Femur (tissue), 1 donor: ENCODE measurements at places on chromosomes 6 and 20.
A peak's percentile ranks its signal among the peaks of the same experiment; 100 is the strongest.

DNA sequence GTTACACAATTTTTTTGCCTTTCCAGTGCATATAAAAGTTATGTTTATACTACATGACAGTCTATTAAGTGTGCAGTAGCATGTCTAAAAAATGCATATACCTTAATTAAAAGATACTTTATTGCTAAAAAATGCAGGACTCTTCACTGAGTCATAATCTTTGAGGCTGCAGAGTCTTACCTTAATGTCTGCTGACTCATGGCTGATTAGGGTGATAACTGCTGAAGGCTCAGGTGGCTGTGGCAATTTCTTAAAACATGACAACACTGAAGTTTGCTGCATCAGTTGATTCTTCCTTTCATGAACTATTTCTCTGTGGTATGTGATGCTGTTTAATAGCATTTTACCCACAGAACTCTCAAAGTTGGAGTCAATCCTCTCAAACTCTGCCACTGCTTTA is 19.1 kb downstream of the ZSCAN23 start:
- no peak for DNase-seq

- no peak for DNase-seq
These were observed 17.2 kb downstream of the GDAP1L1 start for GRCh38 chr20:44264287-44264686.

DNA sequence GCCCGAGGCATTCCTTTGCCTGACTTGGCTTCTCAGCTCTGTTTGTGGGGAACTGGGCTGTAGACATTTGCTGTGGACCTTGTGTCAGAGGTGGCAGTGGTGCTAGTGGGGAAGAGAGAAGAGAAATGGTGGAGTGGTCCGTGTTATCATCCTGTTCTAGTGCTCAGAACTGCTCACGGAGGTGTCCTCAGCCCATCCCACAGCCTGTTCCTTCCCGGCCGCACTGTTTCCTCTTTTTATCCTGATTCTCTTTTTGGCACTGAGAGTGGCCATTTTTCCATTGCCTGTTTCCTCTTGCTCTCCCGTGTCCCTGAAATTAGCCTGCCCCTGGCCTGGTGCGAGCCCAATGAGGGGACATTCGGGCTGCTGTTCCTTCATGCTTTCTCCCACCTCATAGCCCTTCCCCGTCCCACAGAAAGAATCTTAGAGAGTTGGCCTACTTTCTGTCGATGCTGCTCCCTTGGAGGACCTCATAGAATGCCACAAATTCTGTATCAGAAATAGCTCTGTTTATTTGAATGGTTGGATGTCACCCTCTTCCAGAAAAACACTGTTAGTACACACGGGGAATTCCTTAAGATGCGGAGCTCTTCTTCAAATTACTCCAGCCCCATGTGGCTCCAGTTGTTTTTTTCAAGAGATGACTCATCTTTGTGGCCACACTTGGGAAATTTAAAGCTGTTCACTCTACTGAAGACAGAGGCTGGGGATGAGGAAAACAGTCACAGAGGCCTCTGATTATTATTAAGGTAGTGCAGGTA is 26.1 kb downstream of the FARS2 start:
- DNase-seq: no peak

DNA sequence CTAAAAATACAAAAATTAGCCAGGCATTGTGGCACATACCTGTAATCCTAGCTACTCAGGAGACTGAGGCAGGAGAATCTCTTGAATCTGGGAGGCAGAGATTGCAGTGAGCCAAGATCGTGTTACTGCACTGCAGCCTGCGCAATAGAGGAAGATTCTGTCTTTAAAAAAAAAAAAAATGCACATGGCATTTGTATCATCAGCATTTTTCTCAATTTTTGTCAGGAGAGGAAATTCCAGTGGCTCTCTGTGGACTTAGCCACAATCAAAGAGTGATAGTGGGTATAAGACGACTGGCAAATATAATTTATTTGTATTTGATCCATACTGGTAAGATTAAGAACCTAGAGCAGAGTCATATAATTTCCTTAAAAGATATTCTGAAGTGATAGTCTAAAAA is 28.6 kb downstream of the DEFB114 start:
- DNase-seq: no peak

- no peak for DNase-seq
These were observed 59.4 kb upstream of the BACH2 start for GRCh38 chr6:90356012-90356421.

DNA sequence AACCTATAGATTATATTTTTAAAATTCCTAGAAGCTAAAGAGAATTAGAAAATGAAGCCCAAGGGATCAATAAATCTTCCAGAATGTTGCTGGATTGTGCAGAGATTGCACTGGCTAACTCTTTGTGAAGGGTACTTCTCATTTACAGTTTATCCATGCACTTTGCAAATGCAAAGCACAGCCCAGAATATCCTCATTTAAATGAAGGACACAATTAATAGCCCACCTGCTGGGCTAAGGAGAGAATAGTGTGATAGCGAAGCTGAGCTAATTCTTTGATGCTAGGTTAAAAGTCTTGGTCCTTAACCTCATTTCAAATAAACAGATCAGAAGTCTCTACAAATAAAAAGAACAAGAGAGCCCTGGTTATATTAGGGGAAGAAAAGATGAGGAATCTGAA is 72.5 kb downstream of the SMPDL3A start:
- no peak for DNase-seq

- no peak for DNase-seq
These were observed 661 bp downstream of the FNDC11 start for GRCh38 chr20:63554361-63555278.

GRCh38 chr20:50995506-50995905 is 27.4 kb downstream of the KCNG1 start:
- DNase-seq: no peak

GRCh38 chr20:6395695-6396094 is 272.9 kb upstream of the FERMT1 start:
- DNase-seq: no peak

DNA sequence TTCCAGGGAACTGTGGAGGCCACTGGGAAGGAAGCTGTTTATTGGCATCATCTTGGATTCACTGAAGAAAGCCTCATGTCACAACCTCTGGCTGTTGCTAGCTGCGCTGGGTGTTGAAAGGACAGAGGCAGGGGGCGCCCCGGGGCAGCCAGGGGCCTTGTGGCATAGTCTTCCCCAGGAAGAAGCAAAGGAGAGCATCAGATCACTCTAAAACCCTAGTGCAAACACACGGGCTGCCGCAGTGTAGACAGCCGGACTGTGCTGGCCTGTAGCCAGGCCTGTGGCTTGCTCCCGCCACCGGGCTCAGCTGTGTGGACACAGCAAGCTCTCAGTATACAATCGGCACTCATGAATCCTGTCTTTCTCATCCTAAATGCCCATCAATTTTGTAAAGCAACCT is 23.8 kb upstream of the SMOC2 start:
- DNase-seq: peak; percentile 49

GRCh38 chr6:3773678-3774298 is 22.3 kb upstream of the PXDC1 start:
- DNase-seq: peak; percentile 50

DNA sequence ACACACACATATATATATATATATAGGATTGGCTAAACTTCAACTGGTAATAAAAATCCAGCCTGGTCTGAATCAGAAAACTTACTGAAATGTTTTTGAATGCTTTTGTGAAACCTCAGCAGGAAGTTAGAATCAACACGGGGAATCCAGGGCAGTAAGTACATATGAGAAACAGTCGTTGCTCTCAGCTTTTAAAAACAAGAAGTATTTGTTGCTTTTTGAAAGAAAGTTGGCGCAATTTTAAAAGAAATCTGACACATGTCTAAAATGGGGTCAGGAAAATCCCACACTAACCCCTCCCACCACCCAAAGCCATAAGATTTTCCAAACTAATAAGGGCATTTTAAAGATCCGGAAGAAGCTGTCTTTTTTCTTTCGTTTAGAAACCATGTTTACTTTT is 11.5 kb upstream of the CCDC170 start:
- DNase-seq: no peak

GRCh38 chr20:8663424-8663823 is 405.5 kb upstream of the PLCB4 start:
- DNase-seq: no peak

- DNase-seq: no peak
These were observed 10.2 kb downstream of the CASS4 start for GRCh38 chr20:56422076-56422823.

GRCh38 chr6:15322184-15322583 is 76.3 kb downstream of the JARID2 start:
- no peak for DNase-seq

- DNase-seq: no peak
These were observed 360.7 kb downstream of the SAMD5 start for GRCh38 chr6:147869201-147869600.

GRCh38 chr6:134122775-134123174 is 70.4 kb upstream of the SLC2A12 start:
- no peak for DNase-seq

GRCh38 chr6:139474145-139475108 is 100.0 kb upstream of the CITED2 start:
- DNase-seq: peak; percentile 69

- no peak for DNase-seq
These were observed 954.3 kb downstream of the KIF16B start for GRCh38 chr20:15618912-15619311.

- no peak for DNase-seq
These were observed 30.5 kb upstream of the GLP1R start for GRCh38 chr6:39018103-39018502.

DNA sequence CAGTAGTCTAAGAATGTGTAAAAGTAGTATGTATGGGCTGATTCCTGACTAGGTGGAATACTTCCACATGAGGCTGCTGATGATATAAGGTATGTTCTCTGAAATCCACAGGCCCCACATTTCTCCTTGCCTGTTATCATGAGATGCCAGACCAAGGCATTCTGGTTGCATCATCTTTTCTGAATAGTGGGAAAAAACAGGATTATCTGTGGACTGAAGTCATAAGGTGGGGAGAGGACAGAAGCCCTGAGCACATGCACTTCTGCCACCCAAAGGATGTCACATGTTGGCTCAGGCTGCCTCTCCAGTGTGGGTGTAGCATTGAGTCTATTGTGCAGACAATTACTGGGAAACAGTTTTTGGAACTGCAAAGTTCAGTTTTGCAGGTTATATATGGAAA is 184.5 kb upstream of the RAB32 start:
- DNase-seq: no peak

DNA sequence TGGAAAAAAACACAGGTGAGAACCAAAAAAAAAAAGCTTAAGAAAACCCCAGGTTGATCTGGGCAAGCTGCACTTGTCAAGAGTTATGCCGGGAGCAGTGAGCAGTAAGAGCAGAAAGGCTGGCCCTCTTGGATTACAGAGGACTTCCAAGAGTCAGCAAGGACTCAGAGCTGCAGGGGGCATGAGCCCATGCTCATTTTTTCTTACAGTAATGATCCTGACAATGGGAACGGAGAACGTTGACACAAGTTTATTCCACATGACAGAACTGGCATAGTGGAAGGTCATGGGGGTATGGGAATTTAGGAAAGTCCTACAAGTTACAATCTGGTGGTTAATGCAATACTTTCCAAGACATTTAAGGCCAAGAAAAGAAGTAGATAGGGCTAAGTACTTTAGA is 256.6 kb downstream of the GMDS start:
- no peak for DNase-seq

DNA sequence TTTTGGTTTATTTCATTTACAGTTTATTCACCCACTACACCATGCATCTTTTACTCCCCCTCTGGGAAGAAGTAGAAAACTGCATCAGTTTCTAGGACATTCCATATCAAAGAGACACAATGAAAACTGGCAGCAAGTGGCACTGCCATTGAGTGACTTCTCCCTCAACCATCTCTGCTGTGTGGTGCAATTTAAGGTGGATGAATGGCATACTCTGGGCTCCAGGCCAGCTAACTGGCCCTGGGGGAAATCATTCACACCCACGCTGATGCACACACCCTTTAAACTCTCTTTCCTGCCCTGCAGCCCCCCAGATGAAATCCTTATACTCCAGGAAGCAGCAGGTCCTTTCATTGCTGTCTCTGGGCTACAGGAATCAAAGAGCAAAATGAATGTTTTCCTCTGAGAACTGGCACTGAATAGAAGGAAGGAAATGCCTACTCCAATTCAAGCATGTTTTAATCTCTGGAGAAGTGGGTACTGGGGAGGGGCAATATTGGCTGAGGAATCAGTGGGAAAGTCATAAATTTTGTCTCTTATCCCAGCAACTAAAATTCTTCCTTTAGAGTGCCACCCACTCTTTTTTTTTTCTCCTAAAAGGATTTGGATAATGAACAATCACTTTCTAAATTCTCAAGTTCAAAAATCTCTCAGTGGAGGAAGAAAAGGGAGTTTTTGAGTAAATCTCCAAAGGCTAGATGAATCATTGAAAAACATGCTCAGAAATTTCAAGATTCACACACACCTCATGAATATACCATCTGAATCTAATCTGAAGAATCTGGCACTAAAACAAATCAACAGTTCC is 16.9 kb upstream of the RFPL4B start:
- no peak for DNase-seq

- no peak for DNase-seq
These were observed 64.0 kb downstream of the MDGA1 start for GRCh38 chr6:37633581-37634237.

- peak; percentile 45 for DNase-seq
These were observed 21.4 kb downstream of the ARFGEF3 start for GRCh38 chr6:138182939-138183789.

DNA sequence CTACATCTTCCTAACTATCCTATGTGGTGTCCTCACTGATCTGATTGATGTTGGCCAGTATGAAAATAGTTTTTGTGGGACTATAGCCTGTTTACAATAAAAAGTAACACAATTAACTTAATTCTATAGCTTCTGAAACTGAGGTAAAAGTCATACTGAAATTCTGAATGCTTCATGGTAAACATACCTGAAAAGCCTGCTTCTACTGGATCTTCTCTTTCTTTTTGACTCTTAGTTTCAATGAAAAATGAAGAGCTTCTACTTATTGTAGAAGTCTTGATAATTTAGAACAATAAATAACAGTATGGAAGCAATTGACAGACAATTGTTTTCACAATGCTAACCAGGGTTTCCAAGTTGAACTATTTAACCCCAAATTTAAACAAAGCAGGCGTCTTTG is 383.9 kb upstream of the MMS22L start:
- DNase-seq: no peak

DNA sequence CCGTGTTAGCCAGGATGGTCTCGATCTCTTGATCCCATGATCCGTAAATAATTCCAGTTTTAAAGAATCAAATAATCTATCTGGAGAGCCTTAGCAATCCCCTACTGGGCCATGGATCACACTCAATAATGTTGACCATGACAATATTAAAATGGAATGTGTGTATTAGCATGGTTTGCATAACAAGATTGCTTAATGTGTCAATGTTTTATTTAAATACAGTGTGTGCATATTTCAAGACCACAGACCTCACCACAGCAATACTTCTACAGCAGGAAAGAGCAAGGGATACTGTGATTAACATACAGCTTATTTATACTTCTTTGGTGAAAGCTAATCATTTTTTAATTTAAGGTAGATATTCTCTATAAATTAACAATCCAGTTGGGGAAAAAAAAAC is 470.4 kb downstream of the TFAP2B start:
- DNase-seq: no peak

DNA sequence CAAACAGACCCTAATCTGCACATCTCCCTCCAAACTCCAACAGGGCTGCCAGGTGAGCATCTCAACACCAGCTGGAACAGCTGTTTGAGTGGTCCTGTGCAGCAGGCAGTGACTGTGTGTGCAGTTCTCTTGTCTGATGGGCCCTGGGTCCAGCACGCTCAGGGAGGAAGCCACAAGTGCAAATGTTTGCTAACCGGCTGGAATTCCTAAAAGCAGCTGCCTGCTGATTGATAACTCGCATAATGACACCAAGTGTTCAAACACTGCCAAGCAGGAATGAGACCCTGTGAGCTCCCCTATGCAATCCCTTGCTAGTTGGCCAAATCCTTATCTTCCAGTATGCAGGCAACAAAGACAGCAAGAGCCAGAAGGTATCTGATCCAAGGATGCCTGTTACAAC is 650.6 kb downstream of the CBLN4 start:
- DNase-seq: no peak

- no peak for DNase-seq
These were observed 103.5 kb upstream of the PTPN1 start for GRCh38 chr20:50406610-50407136.
